ENCODE measurements at places on chromosomes 6 and 20.
A peak's percentile ranks its signal among the peaks of the same experiment; 100 is the strongest.

- ATAC-seq, result no peak
Measured at GRCh38 chr6:50959081-50959641, 140.5 kb downstream of the TFAP2B start.

DNA sequence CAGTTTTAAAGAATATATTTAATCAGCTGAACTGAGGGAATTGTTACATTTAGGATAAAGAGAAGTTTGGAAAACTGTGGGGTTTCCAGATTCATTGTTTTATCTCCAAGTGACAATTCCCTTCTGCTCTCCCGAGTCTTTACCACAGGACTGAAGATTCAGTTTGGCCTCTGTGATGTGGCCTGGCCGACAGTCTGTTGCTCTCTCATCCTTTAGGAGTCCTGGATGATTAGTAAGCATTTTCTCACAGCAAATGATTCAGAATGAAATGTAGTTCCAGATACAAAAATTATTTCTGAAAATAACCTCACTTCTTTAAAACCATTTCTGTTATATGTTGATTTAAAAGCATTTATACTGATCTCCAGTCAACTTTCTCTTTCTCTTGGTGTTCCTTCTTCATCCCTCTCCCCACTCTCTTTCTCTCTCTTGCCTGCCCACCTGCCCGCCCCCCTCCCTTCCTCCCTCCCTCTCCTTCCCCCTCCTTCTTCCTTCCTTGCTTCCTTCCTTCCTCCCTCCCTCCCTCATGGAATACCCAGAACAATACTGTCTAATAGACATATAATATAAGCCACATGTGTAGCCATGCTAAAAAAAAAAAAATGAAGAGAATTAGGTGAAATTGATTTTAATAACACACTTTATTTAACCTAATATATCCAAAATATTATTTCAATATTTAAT, 254.9 kb downstream of the PRL start:
- no peak for ATAC-seq

- peak; percentile 72 for ATAC-seq
Measured at GRCh38 chr20:38152621-38153221, 12.3 kb downstream of the TGM2 start.

- no peak for ATAC-seq
Measured at GRCh38 chr6:24752917-24753492, 21.7 kb upstream of the GMNN start.

- peak; percentile 38 for ATAC-seq
Measured at GRCh38 chr6:149170564-149171452, 146.7 kb upstream of the TAB2 start.

DNA sequence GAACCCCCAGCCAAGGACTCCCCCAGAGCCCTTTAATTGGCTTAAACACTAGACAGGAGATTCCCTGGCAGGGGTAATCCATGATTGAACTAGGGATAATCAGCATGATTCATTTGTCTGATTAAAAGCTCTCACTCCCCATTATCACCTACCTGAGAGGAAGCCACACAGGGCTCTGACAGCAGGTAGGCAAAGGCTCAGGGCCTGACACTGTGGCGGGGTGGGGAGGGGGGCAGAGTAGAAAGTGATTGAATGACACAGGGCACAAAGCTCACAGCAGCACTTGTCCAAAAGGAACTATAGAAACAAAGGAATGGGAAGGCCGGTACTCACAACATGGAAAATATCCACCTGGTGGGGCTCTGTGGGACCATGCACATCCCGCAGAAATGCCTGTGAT, 231.6 kb downstream of the MAFB start:
- no peak for ATAC-seq

GRCh38 chr6:131061751-131062119, 1.3 kb downstream of the EPB41L2 start:
- ATAC-seq, result no peak

- ATAC-seq, result no peak
Measured at GRCh38 chr6:23418095-23418494, 707.9 kb upstream of the NRSN1 start.
